ENCODE measurements at places on chromosomes 5 and 9.

DNA sequence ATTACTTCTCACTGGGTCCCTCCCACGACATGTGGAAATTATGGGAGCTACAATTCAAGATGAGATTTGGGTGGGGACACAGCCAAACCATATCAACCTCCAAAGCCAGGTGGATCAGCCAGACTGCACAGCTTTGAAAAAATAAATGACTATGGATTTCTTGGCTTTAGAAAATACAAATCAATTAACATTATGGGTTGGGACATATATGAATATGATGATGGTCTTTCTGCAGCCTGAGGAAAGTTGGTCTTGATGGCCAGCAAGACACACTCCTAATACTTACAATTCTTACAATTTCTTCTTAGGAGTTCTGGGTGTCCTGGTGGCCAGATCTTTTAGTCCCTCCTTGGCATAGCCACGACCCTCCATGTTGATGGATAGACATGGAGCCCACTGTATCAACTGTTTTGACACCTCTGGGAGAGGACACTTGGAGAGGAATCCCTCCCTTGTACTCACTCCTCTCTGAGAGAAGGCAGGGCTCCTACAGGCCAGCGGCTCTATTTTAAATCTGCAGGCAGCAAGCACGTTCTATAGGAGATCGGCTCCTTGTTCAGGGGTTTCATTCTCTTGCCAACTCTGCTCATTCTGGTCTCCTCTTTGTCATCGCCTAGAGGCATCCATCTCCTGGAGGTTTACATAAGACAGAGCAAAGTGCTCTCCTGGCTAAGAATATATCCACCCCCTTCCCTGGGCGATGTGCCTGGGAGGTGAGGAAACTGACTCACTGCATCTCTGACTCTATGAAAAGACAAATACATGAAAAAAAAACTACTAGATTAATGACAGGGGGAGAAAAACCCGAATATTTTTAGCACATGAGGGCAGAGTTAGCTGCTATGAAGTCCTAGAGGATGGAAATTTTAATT lies 145.9 kb downstream of the CARTPT start:
- no peak for DNase-seq

DNA sequence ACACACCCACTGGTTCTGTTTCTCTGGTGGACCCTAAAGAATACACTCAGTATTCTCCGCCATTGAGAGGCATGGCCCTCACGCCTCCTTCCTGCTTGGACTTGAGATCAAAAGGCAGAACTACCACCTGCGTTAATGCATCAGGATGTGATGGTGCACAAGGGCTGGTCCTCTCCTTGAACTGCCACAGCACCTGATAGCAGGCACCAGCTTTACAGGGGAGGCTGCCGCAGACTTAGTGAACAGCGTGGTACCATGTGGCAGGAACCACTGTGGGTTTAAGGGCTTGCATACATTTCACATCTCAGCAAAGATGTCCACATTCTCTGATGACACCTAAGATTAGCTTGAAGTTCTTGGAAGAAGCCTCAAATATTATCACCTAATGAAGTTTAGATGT lies 208.7 kb downstream of the GADD45G start:
- DNase-seq = no peak

DNA sequence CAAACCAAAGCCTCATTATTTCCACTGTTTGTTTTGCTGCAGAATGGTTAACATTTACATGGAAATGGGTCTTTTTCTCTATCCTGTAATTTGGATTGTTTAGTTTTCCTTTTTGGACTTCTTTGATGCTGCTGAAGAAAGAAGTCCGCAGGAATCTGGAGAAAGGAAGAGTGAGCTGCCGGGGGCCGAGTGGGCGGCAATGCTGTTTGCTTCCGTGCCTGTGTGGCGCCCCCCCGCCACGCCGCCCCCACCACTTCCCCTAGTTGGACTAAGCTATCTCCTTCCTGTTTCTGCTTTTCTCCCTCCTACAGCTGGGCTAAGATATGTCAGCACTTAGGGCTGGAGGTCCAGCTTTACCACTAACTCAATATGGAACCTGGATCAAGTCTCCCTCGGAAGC lies 39.7 kb downstream of the ACTL7B start:
- DNase-seq = no peak

- DNase-seq = no peak
These were observed 22.7 kb upstream of the FSTL4 start for GRCh38 chr5:133635051-133635450.

GRCh38 chr9:12224449-12224848 lies 468.7 kb upstream of the TYRP1 start:
- no peak for DNase-seq

GRCh38 chr5:93340881-93341280 lies 240.1 kb downstream of the NR2F1-AS1 start:
- DNase-seq = no peak

GRCh38 chr5:96049398-96050272 lies 88.0 kb upstream of the ELL2 start:
- DNase-seq = no peak

- DNase-seq = no peak
These were observed 850.2 kb upstream of the NUDT12 start for GRCh38 chr5:104412649-104413240.

DNA sequence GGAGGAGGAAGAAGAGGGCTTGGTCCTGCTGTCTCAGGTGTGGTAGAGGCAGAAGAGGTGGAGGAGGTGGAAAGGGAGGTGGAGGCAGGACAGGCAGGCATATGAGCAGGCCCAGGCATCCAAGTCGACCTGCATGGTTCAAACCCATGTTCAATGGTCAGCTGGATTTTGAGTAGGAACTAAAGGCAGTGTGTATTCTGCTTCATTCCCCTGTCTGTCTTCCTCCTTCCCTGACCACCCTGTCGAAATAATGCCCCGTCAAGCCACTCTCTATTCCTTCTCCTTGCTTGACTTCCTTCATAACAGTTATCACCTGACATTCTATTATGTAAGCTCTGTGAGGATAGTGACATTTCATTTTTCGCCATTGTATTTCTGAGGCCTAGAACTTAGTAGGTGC lies 34.8 kb downstream of the ATP6V0E1 start:
- no peak for DNase-seq
